NT2/D1 (cell line): ENCODE measurements at places on chromosomes 1 and 21.

GRCh38 chr1:191714845-191715244 lies 443.4 kb upstream of the RGS18 start:
- no peak for DNase-seq

- DNase-seq: no peak
These were observed 2.8 kb upstream of the SSU72 start for GRCh38 chr1:1577367-1578011.

DNA sequence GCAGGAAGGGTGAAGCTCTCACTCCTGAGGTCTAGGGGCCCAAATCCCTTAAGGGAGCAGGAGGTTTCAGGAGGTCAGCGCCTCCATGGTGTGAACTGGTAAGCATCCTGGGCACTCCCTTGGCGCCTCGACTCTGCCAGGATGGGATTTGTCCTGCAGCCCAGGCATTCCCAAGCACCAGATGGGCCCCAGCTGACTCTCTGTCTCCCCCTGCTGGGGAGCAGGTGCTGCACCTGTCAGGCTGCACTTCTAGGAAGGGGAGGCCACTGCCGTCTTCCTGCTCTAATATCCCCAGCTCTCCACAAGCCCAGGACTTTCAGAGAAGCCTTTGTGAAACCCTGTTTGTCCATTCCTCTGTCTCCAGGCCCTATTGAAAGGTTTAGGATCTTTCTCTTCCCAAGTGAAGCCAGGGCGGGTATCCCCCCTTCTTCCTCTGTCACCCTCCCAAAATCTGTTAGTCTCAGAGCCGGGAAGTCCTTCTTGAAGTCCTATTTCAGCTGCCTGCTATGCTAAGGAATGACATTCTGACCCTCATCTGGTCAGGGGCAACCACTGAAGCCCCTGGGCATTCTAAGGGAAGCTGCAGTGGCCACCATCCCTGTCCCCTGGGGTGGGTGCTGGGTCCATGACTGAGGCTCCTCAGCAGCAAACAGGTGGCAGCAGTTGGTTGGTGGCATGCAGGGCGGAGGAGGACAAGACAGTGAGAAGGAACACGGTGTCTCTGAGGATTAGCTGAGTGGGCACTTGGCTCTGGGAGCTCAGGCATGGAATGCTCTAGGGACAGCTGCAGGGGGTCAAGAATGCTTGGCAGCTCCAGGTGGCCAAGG lies 3.2 kb downstream of the MYBPH start:
- peak; percentile 75 for DNase-seq

DNA sequence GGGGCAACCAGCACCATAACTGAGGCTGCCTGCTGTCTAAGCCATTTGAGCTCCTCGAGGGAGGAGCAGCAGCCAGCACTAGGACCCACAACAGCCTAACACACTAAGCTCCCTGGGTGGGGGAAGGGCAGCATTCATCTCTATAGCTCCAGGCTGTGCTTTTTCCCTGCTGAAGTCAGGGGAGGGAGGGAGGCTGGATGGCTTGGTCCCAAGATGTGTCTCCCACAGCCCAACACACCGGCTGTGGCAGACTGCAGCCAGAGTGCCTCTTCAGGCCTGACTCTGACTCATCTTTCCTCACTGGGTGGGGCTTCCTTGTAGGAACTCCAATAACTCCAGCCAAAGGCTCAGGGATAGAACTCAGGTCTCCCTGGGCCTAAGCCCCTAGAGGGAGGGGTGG lies 296.3 kb downstream of the PRDM2 start:
- DNase-seq: peak; percentile 27

- DNase-seq: no peak
These were observed 35.8 kb downstream of the ZC3H11B start for GRCh38 chr1:219576931-219577730.

DNA sequence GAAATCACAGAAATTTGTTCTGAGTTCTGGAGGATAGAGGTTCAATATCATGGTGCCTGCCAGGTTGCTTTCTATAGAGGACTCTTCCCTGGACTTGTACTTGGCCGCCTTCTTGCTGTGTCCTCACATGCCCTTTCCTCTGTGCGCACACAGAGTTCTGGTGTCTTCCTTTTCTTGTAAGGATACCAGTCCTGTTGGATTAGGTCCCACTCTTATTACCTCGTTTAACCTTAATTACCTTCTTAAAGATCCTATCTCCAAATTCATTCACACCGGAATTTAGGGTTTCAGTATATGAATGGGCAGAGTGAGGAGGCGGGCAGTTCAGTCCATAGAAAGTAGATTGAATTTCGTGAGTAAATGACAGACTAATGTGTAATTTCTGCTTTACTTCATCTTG lies 413.9 kb downstream of the NCAM2 start:
- no peak for DNase-seq

DNA sequence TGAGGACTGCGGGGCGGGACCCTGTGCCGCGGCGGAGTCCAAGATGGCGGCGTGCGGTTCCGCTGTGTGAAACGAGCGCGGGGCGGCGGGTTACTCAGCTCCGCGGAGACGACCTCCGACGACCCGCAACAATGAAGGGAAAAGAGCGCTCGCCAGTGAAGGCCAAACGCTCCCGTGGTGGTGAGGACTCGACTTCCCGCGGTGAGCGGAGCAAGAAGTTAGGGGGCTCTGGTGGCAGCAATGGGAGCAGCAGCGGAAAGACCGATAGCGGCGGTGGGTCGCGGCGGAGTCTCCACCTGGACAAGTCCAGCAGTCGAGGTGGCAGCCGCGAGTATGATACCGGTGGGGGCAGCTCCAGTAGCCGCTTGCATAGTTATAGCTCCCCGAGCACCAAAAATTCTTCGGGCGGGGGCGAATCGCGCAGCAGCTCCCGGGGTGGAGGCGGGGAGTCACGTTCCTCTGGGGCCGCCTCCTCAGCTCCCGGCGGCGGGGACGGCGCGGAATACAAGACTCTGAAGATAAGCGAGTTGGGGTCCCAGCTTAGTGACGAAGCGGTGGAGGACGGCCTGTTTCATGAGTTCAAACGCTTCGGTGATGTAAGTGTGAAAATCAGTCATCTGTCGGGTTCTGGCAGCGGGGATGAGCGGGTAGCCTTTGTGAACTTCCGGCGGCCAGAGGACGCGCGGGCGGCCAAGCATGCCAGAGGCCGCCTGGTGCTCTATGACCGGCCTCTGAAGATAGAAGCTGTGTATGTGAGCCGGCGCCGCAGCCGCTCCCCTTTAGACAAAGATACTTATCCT lies 430 bp downstream of the RBM15 start:
- peak; percentile 18 for DNase-seq

DNA sequence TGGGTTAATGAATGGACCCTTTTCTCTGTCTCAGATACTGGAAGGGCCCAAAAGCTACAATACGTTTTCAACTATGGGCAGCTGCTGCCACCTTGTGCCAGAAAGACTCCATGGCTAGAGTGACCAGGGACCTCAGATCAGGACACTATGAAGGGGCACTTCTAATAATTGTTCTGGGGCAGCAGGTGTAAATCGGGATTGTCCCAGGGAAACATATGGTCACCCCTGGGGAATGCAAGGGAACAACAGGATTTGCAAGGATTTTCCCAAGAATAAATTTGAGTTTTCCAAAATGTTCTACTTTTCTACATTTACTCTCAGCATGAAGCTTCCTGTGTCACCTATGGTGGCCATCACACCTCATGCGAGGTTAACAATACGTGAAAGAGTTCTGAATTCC lies 12.0 kb upstream of the FCAMR start:
- DNase-seq: no peak

- peak; percentile 55 for DNase-seq
These were observed 79.9 kb downstream of the MORN1 start for GRCh38 chr1:2311184-2312032.

GRCh38 chr1:98323906-98324358 lies 337.6 kb upstream of the SNX7 start:
- peak; percentile 28 for DNase-seq

DNA sequence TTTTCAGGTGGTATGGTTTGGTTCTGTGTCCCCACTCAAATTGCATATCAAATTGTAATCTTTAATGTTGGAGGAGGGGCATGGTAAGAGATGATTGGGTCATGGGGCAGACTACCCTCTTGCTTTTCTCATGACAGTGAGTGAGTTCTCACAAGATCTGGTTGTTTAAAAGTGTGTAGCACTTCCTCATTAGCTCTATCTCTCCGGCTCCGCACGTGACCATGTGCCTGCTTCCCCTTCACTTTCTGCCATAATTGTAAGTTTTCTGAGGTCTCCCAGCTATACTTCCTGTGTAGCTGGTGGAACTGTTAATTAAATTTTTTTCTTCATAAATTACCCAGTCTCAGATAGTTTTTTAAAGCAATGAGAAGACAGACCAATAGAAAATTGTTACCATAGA lies 843.2 kb downstream of the AMY1C start:
- no peak for DNase-seq

DNA sequence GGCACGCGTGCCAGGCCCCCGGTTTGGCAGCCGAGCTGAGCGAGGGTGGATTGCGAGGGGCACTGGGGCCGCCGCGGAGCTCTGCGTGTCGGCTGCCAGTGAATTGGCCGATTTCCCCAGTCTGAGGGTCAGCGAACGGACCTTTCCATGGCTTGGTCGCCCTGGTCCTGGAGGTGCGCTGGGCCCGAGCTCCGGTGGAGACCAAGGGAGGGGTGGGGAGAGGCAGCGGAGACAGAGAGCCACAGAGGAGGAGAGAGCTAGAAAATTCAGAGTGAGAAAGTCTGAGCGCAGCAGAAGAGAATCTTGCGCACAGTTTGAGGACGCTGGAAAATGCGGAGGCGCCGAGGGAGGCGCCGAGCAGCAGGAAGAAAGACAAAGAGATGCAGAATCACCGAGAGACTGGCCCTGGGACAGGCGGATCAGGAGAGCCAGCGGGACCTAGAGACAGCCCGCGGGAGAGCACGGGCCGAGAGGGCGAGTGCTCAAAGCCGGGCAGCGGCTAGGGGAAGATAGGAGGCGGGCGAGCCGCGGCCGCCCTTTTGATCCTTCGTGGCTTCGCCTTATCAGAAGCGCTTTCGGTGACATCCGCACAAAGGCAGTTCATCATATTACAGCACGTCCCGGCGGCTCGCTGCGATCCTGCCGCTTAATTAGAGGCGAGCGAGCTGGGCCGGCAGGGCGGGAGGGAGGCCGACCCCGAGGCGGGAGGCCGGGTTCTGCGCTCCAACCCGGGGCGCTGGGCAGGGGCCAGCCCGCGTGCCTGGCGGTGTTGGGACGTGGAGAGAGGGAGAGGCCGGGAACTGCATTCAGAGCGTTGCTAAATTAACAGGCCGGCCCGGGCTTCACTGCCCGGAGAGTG lies 12.7 kb downstream of the PAX7 start:
- DNase-seq: no peak

DNA sequence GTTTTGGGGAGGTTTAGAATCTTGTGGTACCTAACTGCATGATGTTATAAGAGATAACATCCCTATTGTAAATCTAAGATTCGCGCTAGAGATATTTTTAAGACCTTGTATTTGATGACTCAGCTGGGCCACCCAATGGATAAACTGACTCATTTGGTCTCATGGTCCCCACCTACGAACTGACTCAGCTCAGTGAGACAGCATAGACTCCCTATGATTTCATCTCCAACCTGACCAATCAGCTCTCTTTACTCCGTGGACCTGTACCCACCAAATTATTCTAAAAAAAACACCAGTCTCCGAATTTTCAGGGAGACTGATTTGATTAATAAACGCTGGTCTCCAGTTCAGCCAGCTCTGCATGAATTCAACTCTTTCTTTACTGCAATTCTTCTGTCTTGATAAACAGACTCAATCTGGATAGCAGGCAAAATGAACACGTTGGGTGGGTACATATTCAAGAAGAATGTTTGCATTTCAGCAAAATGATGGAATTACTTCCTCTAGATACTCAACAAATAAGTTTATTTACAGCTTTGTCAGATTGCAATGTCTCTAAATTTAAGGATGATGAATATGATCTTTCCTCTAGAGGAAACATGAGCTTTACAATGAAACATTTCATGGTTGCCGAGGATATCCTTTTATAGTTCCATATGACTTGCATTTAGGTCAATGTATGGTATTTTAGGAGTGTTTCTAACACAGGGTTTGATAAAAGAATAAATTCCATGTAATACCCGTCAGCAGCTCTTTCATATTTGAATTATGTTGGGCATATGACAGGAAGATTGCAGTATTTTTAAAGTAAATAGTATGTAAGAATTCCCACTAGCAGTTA lies 516.6 kb upstream of the RGS18 start:
- no peak for DNase-seq

GRCh38 chr21:34100790-34101189 lies 27.4 kb downstream of the MRPS6 start:
- no peak for DNase-seq

DNA sequence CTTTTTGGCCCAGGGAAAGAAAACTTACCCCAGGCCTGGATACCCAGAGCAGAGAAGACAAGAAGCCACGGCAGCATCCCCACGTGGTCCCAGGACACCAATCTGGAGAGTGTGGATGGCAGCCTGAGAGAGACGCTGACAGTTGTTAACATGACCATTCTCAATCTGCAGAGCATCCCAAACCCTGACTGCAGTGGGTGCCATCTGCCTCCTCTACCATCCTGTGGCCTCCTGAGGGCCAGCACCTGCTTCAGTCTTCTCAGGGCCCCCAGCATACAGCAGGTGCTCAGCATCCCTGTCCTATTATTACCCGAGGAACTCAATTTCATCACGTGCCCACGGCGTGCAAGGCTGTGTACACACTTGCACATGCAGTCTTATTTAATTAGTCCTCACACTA lies 785 bp downstream of the PGLYRP4 start:
- no peak for DNase-seq

- DNase-seq: no peak
These were observed 10.8 kb upstream of the PSMD4 start for GRCh38 chr1:151243683-151244216.

DNA sequence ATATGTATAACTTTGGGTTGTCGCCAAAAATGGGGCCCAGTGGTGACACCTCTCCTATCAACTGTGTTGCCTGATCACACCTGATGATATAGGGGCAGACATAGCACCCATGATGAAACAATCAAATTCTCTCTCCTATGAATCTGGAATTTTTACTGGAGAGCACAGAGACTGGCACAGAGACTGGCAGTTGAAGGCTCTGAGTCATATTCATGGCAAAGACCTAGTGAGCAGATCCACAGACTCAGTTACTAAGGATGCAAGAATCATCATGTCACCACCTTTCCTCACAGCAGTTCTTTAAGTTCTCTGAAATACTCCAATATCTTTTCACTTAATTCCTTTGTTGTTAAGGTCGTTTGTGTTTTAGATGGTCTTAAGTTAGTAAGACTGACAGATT lies 60.0 kb downstream of the APCS start:
- no peak for DNase-seq

GRCh38 chr21:19724081-19724480 lies 1274.1 kb upstream of the NCAM2 start:
- DNase-seq: no peak

- DNase-seq: no peak
These were observed 216.6 kb upstream of the PLXNA2 start for GRCh38 chr1:208460823-208461222.

DNA sequence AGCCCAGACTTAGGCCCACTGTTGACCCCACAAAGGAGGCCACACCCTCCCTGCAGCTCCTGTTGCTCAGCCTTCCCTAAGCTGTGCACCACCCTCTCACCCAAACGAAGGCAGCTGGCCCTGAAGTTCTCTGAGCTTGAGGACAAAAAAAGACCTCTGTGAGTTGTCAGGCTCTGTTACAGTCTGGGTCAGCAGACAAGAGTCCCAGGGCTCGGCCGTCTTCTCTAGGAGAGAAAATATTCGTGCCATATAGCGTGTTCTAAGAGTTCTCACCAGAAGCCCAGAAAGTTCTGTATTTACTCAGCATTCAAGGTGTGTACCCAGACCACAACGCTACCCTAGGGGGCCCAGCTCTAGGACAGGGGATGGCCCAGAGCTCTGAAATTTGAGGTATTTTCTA lies 25.5 kb upstream of the LYST start:
- no peak for DNase-seq
